ENCODE measurements at places on chromosomes 5 and 9. TPM values are rescaled to one million over a fixed set of nuclear protein-coding genes. Genes with fewer than 3 reads are reported as not detected.

- no peaks in the 10 kb centered on the region for H3K27me3 ChIP-seq
- no peak overlapping the region for H3K4me3 ChIP-seq
- DNase-seq: no peak
- no peaks in the 10 kb centered on the region for H3K4me1 ChIP-seq
Measured at GRCh38 chr5:76326577-76327302, 76.3 kb upstream of the IQGAP2 start.

- peaks cover 9% of the 10 kb centered on the region for H3K4me1 ChIP-seq
- no peaks in the 10 kb centered on the region for H3K27me3 ChIP-seq
- H3K4me3 ChIP-seq: no peak overlapping the region
- H3K36me3 ChIP-seq: no peaks in the 10 kb centered on the region
- DNase-seq: no peak
- no peak overlapping the region for H3K27ac ChIP-seq
Measured at GRCh38 chr9:76267284-76267652, 127.0 kb downstream of the RFK start.

Gene ADAMTS19
- 0.42 TPM for total RNA-seq

Gene PCDHA2
- total RNA-seq: 0.24 TPM

Gene TXNDC8
- total RNA-seq: not detected

Gene CCDC192
- total RNA-seq: not detected

Gene CMYA5
- total RNA-seq: 1.0 TPM
